Stimulated activated naive CD8-positive, alpha-beta T cell treated with anti-CD3 and anti-CD28 coated beads, Interleukin-15, Interleukin-2, amounts not matched to agents 100 U/mL and 50 U/mL, for 24 hours (primary cell): ENCODE measurements at places on chromosomes 3 and 15.
A peak's percentile ranks its signal among the peaks of the same experiment; 100 is the strongest.

- no peak for DNase-seq
Observed at GRCh38 chr3:128274837-128275236, 121.6 kb downstream of the EEFSEC start.

GRCh38 chr3:143410259-143410658 is 290.7 kb downstream of the CHST2 start:
- no peak for DNase-seq

DNA sequence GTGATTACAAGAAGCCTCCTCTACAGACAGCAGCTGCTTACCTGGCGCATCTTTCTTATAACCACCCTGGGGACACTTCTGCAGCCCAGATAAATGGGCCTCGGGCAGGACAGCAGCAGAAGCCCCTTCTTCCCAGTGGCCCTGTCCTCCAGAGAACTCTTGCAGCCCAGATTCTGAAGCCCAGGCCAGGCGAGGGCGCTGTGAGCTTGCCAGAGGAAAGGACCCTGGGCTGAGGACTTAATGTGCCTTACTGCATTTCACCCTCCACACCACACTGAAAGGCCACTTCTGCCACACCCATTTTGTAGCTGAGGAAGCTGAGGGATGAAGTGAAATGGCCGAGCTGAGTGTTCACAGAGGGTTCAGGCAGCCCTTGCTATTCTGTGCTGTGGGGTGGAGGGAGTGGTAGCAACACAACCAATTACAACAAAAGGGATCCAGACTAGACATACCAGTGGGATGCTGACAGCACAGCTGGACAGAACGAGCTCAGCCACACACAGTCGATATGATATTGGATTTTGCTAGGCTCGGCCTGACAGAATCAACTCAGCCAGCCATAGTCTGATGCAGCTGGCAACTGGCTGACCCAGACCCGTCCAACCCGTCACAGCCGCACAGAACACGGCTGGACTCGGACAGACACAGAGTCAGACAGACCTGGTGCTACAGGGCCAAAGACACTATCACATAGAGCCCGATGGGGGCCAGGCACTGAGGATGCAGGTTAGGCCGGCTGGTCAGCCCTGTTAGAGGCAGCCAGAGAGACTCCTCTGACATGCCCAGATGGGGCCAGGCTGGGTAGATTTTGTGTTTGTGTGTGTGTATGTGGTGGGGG is 7.3 kb downstream of the ACOX2 start:
- no peak for DNase-seq

GRCh38 chr3:195236801-195237570 is 34.0 kb downstream of the XXYLT1 start:
- DNase-seq = no peak

- no peak for DNase-seq
Observed at GRCh38 chr3:67048715-67049074, 50.6 kb downstream of the KBTBD8 start.

- DNase-seq = no peak
Observed at GRCh38 chr15:60351066-60351465, 46.7 kb downstream of the ANXA2 start.

DNA sequence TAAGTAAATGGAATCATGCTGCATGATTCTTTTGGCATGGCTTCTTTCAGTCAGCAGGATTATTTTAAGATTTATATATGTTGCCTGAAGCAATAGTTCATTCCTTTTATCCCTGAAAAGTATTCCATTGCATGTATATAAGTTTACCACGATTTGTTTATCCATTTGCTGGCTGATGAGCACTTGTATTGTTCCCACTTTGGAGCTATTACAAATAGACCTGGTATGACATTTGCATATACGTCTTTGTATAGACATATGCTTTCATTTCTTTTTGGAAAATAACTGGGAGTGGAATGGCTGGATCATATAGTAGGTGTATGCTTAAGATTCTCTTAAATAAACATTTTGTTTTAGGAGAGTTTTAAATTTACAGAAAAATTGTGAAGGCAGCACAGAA is 79.3 kb upstream of the CBLB start:
- no peak for DNase-seq

- no peak for DNase-seq
Observed at GRCh38 chr15:70301396-70301795, 203.7 kb upstream of the TLE3 start.

DNA sequence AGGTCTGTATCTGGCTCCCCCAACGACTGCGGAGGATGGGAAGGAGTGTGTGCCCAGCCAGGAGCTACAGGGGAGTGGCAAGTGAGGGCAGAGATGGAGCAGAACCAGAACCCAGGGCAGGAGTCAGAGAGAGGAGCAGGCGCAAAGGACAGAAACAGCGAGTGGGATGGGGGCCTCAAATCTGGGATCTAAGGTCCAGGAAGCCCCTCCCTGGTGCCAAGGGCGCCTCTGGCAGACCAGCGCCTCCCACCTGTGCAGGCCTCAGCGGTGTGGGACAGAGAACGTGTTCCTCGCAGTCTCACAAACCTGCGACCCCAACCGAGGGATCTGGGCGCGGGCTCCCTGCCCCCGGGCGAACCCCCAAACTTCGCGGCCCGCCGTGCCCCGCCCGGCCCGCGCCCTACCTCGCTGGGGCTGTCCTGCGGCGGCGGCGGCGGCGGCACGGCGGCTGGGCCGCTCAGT is 301 bp downstream of the PCBP4 start:
- DNase-seq = no peak

GRCh38 chr15:58520464-58520863 is 88.7 kb downstream of the LIPC start:
- DNase-seq = no peak

DNA sequence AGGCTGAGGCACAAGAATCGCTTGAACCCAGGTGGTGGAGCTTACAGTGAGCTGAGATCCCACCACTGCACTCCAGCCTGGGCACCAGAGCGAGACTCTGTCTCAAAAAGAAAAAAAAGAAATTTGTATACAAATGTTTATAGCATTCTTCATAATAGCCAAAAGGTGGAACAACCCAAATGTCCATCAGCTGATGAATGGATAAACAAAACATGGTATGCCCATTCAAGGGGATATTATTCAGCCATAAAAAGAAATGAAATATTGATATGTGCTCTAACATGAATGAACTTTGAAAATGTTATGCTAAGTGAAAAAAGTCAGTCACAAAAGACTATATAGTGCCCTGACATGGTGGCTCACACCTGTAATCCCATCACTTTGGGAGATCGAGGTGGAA is 11.4 kb downstream of the LHFPL4 start:
- DNase-seq = no peak

DNA sequence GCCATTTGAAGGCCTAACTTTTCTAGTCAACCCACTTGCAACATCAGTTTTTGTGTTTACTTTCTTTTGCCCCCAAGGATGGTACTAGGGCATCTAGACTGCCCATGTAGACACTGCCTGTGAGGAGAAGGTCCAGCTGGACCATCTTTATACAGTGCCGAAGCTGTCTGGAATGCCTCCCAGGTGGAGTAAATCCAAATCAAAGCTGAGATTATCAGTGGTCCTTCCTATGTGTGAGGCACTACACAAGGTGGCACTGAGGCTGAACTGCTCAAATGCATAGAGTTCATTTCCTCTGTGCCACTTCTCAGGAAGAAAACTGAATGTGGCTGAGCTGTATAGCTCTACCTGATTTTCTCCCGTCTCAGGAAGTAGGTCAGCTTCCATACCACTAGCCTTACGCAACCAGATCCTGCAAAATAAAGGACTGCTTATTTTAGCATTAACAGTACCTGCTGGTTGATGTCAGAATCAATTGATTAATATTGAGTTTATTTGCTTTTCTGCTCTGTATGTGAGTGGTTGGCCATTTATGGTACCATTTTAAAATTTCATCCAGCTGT is 106.1 kb downstream of the GHSR start:
- DNase-seq = no peak

- no peak for DNase-seq
Observed at GRCh38 chr15:55372701-55373440, 35.3 kb downstream of the CCPG1 start.

DNA sequence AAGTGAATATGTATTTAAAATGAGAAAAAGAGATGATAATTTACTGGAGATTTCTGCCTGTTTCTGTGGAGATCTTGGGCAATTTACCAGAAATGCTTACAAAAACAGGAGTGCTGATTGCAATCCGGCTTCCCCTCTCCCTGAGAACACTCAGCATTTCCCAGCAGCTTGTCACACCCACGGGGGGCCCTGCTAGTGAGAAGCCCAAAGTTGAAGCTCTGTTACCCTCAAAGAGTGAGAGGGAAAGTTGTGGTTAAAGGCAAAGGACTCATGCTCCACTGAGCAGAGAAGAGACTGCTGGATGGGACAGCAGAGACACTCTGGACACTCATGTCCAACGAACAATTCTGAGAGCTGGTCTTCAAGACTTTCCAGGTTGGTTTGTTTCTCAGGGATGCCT is 2.9 kb downstream of the MCTP2 start:
- DNase-seq = peak; percentile 71

DNA sequence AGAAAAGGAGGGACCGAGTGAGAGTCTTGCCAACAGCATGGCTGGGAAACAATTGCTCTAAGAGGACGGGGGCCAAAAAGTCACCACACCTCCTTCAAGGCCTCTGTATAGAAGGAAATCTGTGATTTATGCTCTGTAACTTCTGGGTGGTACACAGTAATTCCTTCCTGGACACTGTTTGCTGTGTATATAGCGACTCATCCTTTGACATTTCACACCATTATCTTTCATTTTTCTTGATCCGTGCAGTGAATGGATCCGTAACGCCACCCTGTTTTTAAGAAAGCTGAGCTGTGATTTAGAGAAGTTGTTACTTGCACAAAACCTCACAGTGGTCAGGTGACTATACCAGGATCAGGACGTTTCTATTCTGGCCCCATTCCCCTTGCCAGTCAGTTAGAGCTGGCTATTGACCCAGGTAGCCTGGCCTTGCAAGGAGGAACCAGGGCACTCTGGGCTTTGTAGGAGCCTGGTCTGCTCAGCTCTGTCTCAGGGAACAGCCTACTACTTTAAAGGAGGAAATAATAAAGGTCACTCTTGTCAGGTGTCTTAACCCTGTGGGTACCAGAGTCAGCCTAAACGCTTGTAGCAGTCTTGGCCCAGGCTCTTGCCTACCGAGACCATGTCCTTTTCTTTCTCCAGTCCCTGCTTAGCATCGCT is 86.5 kb upstream of the MYZAP start:
- DNase-seq = no peak

GRCh38 chr15:43190178-43190577 is 5.0 kb downstream of the CCNDBP1 start:
- no peak for DNase-seq

DNA sequence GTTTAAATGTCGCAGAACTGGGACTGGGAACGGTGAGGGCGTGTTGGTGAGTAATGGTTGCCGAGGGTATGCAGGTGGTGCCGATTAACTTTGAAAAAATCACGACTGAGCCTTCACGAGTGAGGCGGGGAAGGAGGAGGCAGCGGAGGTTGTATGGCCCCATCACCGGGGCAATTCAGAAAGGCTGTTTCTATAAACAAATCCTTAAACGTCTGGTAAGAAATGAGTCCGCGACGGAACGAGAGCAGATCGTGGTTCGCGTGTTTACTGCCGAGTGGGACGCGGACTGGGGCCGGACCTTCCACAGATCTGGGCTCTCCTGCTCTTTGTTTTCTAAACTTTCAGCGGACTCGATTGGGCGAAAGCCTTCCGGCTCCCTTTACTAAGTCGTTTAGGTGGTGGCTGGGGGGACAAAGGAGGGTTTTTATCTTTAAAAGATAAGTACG is 2.7 kb downstream of the IGF1R start:
- DNase-seq = peak; percentile 22

GRCh38 chr3:112629425-112629824 is 11.5 kb downstream of the CCDC80 start:
- DNase-seq = peak; percentile 13

GRCh38 chr3:39184081-39184967 is 8.1 kb downstream of the XIRP1 start:
- DNase-seq = no peak

DNA sequence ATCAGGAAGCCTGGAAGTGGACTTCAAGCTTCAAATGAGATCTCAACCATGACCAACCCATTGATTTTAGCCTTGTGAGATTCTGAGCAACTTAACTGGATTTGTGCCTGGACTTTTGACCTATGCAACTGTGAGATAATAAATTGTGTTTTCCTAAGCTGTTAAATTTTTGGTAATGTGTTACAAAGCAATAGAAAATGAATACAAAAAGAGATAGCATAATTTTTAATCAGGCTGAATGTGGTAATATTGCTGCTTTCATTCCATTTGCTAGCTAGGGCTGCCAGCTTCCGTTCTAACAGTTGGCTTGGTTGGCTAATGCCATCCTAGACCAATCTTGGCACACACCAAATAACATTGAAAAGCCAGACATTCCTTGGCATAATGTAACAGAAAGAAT is 12.2 kb downstream of the PROS1 start:
- DNase-seq = no peak

DNA sequence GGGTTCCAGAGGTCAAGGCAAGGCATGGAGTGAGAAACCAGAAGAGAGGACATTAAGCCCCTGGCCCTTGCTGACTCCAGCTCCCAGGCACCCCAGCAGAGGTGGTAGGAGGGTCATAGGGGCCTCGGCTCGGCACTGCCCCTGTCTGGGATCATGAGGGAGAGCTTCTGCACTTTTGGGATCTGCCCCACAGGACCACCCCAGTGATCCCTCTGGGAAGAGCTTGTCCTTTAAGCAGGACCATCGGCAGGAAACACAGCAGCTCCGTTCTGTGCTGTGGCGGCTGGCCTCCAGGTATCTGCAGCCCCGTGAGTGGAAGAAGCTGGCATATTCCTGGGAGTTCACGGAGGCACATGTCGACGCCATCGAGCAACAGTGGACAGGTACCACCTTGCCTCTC is 35.5 kb downstream of the ANKDD1A start:
- no peak for DNase-seq

DNA sequence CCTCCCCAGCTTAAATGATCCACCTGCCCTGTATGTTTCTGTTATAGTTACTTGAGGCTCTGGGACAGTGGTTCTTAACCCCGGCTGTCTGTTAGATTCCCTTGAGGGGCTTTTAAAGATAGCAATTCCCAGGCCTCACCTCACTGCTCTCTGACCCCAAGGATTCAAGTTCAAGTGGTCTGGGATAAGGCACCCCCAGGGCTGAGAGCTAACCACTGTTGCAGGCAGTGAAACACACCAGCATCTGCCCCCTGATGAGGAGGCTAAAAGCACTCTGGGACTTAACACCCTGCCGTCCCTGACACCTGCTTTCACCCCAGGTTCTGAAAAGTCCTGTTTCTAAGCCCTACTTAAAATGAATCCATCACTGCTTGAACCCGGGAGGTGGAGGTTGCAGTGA is 103.7 kb downstream of the LRRK1 start:
- DNase-seq = no peak
